Gastrocnemius medialis (tissue), 4 donors: ENCODE measurements at places on chromosomes 1 and 21. TPM values are rescaled to one million over a fixed set of nuclear protein-coding genes. Genes with fewer than 3 reads are reported as not detected.

The CFHR2 gene
- total RNA-seq, result 0.59 TPM

The TAL1 gene
- total RNA-seq, result 0.69 TPM

DNA sequence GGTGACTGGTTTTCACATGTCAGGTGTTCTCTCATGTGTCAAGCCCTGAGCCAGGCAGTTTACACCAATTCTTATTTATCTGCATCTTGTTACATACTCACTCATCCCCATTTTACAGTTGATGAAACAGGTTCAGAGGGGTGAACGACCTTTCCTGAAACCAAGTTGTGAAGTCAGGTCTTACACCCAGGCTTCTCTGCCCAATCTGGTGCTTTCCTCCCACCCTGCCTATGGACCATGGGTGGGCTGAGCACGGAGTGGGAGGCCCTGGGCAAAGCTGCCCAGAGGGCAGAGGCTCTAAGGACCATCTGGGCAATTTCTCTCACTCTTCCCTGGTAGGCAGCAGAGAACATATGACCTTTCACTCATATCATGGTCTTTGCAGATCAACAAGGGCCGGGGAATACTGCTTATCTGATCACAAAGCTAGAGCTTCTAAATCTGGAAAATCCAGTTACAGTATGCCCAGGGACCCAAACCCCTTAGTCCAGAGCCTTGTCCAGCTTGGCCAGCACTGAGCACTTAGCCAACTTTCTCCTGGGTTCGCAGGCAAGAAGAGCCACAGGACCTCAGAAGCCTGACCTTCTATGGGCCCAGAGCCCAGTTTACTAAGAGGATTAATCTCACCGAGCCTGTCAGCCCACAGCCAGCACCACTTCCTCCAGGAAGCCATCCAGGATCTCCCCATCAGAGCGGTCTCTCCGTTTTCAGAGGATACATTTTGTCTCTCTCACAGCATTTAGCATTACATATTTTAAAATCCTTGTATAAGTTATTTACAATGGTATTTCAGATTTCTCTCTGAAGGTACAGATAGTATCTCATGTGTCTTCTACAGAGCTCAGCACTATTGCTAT, 16.0 kb upstream of the TTC39A start:
- H3K4me1 ChIP-seq, result no peaks in the 10 kb centered on the region
- peaks cover 24% of the 10 kb centered on the region for H3K27me3 ChIP-seq
- H3K36me3 ChIP-seq, result no peaks in the 10 kb centered on the region
- no peak overlapping the region for H3K4me3 ChIP-seq
- no peak for DNase-seq
- H3K27ac ChIP-seq, result no peak overlapping the region

DNA sequence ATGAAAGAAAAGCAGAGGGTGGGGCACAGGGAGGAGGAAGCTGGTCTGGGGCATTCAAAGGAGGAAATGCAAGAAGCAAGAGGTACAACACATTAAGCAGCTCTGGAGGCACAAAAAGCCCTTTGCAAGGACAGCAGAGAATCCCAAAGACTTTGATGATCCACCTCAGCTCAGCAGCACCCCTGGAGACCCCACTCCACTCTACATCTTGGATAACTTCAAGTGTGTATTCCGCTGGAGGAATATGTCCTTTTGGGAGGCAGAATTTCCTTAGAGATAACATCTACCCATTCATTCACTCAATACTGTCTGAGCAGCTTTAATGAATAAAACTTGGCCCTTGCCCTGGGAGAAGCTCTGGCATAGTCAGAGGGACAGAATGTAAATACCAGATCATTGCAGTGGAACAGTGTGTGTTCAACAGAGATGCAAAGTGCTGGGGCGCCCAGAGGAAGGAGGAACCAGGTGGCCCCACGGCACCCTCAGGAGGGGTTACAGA, 599.7 kb downstream of the KIF26B start:
- H3K27ac ChIP-seq, result no peak overlapping the region
- H3K36me3 ChIP-seq, result no peaks in the 10 kb centered on the region
- no peaks in the 10 kb centered on the region for H3K27me3 ChIP-seq
- no peak for DNase-seq

DNA sequence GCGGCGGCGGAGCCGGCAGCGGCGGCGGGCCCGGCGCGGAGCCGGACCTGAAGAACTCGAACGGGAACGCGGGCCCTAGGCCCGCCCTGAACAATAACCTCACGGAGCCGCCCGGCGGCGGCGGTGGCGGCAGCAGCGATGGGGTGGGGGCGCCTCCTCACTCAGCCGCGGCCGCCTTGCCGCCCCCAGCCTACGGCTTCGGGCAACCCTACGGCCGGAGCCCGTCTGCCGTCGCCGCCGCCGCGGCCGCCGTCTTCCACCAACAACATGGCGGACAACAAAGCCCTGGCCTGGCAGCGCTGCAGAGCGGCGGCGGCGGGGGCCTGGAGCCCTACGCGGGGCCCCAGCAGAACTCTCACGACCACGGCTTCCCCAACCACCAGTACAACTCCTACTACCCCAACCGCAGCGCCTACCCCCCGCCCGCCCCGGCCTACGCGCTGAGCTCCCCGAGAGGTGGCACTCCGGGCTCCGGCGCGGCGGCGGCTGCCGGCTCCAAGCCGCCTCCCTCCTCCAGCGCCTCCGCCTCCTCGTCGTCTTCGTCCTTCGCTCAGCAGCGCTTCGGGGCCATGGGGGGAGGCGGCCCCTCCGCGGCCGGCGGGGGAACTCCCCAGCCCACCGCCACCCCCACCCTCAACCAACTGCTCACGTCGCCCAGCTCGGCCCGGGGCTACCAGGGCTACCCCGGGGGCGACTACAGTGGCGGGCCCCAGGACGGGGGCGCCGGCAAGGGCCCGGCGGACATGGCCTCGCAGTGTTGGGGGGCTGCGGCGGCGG, 1.0 kb downstream of the ARID1A start:
- H3K4me1 ChIP-seq, result peaks cover 59% of the 10 kb centered on the region
- H3K27ac ChIP-seq, result peak overlapping the region; percentile 95
- H3K36me3 ChIP-seq, result no peaks in the 10 kb centered on the region
- DNase-seq, result peak; percentile 19
- no peaks in the 10 kb centered on the region for H3K27me3 ChIP-seq
